ENCODE measurements at places on chromosomes 2 and 18. TPM values are rescaled to one million over a fixed set of nuclear protein-coding genes. Genes with fewer than 3 reads are reported as not detected.

DNA sequence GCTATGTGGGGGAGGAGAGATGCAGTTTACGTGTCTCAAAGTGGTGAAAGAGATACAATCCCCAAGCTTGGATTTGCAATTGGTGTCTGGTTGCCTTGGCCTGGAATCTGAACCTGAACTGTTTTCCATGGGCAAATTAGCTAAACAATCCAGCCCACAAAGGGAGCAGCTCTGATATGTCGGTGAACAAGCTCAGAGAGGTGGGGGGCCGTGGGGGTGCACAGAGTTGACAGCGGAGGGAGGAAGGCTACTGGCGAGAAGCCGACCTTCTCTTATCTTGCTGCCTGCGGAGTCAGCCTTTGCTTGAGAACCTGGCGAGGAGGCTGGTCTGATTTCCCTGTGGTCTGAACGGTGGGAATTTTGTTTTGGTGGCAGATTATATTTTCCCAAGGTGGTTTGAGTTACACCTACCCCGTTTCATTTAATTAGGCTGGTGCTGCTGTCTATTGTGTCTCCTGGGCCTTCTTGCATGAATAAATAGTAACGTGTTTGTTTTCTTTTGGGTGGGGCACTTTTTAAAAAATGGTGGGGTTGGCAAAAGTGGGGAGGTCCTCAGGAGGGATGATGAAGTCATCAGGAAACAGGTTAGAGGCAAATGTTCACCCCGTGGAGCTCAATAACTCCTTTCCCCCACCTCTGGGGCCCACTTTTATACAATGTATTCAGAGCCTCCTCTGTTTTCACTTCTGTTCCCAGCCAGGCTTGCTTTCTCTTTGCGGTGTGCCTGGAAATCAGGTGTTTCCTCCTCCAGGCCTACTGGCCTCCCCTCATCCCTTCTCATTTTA, 80.9 kb upstream of the IGFBP5 start:
- DNase-seq, result no peak
- H3K4me3 ChIP-seq, result no peak overlapping the region
- H3K27me3 ChIP-seq, result no peaks in the 10 kb centered on the region
- H3K4me1 ChIP-seq, result peaks cover 10% of the 10 kb centered on the region

The ARHGAP15 gene
- not detected for polyA plus RNA-seq

GRCh38 chr18:38045845-38046244, 480.2 kb upstream of the CELF4 start:
- H3K27ac ChIP-seq, result no peak overlapping the region
- no peaks in the 10 kb centered on the region for H3K36me3 ChIP-seq
- H3K4me1 ChIP-seq, result no peaks in the 10 kb centered on the region
- no peak overlapping the region for H3K4me3 ChIP-seq

- H3K27me3 ChIP-seq, result no peaks in the 10 kb centered on the region
- peaks cover 11% of the 10 kb centered on the region for H3K4me1 ChIP-seq
- no peak overlapping the region for H3K27ac ChIP-seq
- H3K4me3 ChIP-seq, result no peak overlapping the region
Measured at GRCh38 chr2:188478724-188479123, 187.1 kb downstream of the GULP1 start.

- no peak overlapping the region for H3K27ac ChIP-seq
- H3K4me3 ChIP-seq, result no peak overlapping the region
- DNase-seq, result no peak
- H3K36me3 ChIP-seq, result peaks cover 66% of the 10 kb centered on the region
- no peaks in the 10 kb centered on the region for H3K4me1 ChIP-seq
Measured at GRCh38 chr2:9394816-9395215, 28.5 kb downstream of the ITGB1BP1 start.

The UPP2 gene
- polyA plus RNA-seq, result not detected

DNA sequence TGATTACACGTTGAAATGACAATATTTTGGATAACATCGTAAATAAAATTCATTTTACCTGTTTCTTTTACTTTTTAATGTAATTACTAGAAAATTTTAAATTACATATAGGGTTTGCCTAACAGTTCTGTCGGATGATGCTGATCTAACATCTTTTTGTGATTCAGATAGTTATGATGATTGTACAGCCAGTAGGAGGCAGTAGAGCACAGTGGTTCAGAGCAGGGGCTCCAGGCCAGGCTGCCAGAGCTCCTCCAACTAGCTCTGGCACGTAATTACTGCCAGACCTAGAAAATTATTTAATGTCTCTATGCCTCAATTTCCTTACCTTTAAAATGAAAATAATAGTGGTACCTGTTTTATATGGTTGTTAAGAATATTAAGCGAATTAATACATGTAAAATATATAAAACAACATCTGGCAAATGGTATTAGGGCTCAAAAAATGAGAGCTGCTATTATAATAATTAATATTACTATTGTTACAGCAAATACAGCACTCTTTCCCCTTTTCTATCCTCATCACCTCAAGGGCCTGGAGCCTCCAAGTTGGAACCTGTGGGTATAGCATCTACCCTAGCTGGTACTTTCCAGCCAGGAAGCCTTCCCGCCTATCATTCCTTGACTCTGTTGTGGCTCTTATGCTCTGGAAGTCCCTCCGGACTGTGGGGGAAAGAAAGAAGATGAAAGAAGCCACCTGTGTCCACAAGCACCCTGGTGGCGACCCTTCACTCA, 47.7 kb upstream of the PLA2R1 start:
- peak overlapping the region; percentile 58 for H3K27ac ChIP-seq
- no peak overlapping the region for H3K4me3 ChIP-seq
- no peaks in the 10 kb centered on the region for H3K27me3 ChIP-seq
- peak; percentile 71 for DNase-seq
- no peaks in the 10 kb centered on the region for H3K36me3 ChIP-seq

DNA sequence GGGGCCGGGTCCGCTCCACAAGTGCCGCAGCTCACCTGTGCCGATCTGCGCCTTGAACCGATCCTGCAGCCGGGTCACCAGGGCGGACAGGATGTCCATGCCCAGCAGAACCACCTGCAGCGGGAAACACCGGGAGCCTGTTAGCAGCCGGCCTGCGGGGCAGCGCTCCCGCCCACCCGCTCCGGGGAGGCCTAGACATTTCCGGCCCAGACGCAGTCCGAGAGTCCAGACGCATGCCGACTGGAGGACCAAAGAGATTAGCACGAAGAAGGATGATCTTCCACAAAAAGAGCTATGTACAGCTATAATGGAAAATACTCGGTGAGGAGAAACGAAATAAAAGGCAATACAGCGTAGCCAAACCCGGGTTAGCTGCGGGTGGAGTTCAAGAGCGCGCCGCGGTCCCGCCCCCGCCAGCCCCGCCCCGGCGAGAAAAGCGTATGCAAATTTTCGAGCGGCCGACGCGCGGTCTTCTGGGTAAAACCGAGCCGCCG, 421 bp upstream of the RNU4ATAC start:
- peaks cover 28% of the 10 kb centered on the region for H3K36me3 ChIP-seq
- DNase-seq, result peak; percentile 87
- no peaks in the 10 kb centered on the region for H3K27me3 ChIP-seq
- H3K4me1 ChIP-seq, result peaks cover 28% of the 10 kb centered on the region

DNA sequence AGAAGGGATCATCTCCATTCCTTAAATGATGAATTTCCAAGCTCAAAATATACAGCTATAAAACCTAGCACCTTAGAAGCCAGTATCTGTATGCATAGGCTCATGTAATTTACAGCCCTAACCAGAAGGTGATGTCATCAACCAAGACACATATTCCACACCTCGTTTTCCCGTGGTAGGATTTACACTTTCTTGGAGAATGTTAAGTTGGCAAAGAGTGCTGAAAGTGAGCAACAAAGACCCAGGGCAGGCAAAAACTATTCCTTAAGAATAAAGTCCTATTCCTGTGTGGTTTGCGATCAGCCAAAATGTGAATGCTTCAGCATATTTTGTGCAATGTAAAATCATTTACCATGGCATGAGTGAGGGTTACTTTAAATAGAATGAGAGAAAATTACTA, 247.1 kb downstream of the OSR1 start:
- no peak overlapping the region for H3K27ac ChIP-seq
- no peaks in the 10 kb centered on the region for H3K27me3 ChIP-seq
- H3K36me3 ChIP-seq, result no peaks in the 10 kb centered on the region
- H3K4me3 ChIP-seq, result no peak overlapping the region
- no peak for DNase-seq

DNA sequence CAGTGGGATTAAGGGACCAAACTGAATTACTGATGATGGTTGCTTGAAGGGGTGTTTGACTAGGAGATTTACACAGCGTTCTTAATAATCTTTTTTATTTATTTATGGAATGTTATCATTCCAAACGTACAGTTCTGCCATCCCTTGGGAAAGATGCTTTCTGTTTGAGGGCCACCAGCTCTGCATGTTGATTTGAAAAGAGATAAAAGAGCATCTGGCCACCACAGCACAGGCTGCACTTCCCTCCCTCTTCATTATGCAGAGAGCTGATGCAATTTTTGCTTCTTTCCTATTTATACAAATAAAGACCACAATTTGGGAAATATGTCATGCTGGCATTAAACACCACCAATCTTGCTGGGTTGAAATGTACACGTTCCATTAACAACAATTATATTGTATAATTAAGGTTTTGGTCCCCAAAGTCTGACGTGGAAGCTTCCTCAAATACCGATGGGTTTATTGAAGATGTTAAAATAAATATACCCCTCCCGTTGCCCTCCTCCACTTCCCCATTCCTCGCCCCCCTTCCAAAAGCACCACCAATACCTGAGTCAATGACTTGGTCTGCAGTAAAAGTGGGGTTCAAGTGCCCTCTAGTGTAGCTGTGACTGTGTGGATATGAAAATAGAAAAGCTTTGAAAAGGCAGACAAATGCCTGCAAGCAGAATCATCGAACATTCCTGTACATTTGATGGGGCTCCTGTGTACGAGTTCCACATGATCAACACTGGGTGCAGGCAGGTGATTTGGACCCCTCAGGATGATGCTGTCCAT, 211.9 kb downstream of the HRH4 start:
- peak overlapping the region; percentile 75 for H3K27ac ChIP-seq
- H3K27me3 ChIP-seq, result no peaks in the 10 kb centered on the region
- no peaks in the 10 kb centered on the region for H3K36me3 ChIP-seq
- peak; percentile 63 for DNase-seq
- H3K4me1 ChIP-seq, result peaks cover 26% of the 10 kb centered on the region

The PMAIP1 gene
- 76.9 TPM for polyA plus RNA-seq

The CYP20A1 gene
- polyA plus RNA-seq, result 10.6 TPM

The ANKRD62 gene
- polyA plus RNA-seq, result not detected

Measured in SK-N-SH (cell line).